ENCODE measurements at places on chromosomes 1 and 21.

DNA sequence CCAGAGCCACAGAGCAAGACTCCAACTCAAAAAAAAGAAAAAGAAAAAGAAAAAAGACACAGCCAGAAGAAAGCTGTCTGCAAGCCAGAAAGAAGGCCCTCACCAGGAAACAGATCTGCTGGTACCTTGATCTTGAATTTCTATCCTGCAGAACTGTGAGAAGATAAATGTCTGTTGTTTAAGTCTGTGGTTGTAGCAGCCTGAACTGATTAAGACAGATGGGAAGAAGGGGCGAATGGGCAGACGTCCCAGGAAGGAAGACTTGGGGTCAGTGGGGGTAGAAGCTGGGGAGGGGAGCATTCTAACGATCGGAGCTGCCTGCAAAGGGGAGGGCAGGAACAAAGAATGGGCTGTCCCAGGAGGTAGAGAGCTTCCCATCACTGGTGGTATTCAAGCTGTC, 6.3 kb downstream of the SLC2A7 start:
- DNase-seq: peak; percentile 2

DNA sequence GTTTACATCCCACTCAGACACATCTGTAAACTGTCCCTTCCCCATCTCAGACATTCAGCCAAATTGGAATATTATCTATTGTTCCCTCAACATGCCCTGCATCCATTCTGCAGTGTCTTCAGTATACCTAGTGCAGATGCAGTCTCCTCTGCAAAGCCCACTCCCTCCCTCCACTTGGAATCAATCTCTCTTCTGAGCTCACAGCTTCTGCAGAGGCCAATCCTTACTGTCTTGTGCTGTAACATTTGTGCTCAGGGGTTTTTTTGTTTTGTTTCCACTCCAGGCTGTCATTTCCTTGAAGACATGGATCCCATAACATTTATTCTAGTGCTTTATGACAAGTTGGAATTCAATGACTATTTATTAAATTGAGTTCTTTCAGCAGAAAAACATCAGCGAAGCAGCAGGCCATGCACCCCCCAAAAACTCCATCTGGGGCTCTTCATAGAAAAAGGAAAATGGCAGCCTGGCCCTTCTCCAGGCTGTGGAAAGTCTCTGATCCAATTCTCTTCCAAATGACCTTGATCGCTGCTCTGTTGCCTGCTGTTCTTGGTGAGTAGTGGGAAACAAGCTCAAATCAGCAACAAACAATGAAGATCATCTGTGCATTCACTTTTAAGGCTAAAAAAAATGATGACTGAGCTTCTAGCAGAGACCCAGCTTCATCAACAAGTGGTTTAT, 8.7 kb downstream of the C4BPA start:
- no peak for DNase-seq

GRCh38 chr1:107116306-107116790, 24.5 kb upstream of the NTNG1 start:
- no peak for DNase-seq

- no peak for DNase-seq
Observed at GRCh38 chr1:39277879-39278278, 73.4 kb downstream of the MACF1 start.

Measured in Kasumi-1 (cell line).